ENCODE measurements at places on chromosomes 2 and 18.
A peak's percentile ranks its signal among the peaks of the same experiment; 100 is the strongest.

DNA sequence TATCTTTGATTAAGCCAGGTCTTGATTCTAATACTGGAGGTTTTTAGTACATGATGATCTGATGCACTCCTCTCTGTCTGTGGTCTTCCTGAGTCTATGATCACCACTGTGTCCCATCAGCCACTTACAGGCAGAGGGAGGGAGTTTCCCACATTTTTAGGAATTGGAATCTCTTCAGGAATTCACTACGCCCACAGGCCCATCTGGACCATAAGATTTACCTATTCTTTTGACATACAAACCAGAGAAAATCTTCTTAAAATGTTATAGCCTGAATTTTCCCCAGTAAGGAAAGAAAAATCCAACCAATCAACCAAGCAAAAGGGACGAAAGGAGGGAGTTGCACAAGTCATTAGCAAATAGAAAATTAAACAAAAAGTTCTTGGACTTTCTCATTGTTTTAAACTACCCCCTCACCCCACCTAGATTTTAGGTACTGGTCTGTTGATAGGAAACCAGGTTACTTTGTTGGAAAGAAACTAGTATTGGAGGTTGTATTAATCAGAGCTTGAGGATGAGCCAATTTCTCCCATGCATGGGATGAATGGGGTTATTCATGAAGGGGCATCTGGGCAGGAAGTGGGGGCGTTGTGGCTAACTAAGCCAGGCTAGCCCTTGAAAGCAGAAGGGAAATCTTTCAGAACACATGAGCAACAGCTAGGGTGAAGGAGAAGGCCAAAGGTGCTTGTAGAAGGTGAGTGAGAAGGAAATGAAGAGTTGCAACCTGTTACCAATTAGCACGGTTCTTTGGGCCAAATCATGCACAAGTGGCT is 328.2 kb upstream of the MEX3C start:
- no peak for DNase-seq

DNA sequence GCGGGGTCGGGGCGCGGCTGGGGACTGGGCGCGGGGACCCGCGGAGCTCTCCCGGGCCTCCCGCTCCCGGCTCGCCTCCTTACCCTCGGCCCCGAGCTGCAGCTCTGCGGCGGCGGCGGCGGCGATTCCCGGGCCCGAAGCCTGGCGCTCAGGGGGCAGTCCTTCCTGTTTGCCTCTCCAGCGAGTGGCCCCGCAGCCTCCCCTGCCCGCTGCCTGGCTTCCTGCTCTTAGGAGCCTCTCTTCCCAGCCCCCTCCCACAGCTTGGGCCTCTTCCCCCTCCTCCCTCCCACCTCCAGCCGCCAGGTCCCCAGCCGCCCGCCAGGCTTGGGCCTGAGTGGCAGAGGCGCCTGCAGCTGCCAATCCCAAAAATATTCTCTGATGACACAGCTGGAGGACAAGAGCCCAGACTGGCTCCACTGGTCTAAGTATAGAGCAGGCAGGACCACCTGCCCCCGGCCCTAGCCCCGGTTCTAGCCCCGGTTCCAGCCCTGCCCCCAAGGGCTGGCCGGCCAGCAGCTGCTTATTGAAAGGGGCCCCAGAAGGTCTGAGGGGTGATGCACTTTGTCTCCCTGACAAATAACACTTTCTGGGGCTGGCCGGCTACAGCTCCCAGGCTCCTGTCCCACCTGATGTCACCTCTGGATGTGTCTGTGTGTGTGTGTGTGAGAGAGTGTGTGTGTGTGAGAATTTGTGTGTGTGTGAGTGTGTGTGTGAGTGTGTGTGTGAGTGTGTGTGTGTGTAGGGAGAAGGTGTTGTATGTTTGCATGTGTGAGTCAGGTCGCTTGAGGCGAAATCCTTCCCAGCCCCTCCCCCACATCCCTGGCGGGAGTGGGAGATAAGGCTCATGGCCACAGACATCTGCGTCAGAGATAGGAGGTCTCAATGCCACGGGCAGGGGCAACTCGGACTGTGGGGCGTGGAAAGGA is at the start of gene OBSL1:
TSS of gene OBSL1 (minus strand) at position 229 of the 926 bp plus-strand sequence. CDS start 307 bp downstream, outside the sequence.
- no peak for DNase-seq

DNA sequence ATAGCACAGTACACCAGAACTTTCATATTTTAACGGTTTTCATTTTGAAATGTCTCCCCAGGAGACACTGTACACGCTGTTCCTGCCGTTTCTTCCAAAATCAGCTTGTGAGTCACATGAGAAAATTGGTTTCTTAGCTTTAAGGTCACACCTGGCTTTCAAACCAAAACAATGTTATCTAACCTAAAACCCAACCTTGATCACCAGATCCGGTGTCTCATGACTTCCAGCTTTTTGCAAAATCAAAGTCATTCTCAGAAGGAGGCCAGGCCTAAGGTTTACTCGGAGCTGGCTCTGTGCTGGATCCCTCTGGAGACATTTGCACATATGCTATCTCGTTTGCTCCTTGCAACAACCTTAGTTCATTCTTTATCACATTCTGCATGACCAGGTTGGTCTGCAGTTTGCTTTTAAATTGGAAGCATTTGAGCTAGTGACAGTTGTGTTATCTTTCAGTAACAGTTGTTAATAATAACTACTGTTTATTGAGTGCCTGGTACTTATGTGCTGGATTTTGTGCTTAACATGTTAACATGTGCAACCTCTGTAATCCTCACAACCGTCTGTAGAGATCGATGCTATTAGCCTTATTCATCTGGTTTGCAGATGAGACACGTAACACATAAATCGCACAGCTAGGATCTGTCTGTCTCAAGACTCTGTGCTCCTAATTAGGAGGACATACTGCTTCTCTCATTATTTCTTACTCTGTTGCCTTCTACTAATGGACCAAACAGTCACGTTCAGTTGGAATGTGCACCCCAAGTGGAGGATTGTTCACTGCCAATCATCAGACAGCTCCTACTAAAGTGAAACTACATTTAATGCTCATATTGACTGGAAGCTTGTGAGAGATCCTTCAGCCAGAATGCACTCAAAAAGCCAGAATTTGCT is 105.5 kb downstream of the RNF144A start:
- no peak for DNase-seq

DNA sequence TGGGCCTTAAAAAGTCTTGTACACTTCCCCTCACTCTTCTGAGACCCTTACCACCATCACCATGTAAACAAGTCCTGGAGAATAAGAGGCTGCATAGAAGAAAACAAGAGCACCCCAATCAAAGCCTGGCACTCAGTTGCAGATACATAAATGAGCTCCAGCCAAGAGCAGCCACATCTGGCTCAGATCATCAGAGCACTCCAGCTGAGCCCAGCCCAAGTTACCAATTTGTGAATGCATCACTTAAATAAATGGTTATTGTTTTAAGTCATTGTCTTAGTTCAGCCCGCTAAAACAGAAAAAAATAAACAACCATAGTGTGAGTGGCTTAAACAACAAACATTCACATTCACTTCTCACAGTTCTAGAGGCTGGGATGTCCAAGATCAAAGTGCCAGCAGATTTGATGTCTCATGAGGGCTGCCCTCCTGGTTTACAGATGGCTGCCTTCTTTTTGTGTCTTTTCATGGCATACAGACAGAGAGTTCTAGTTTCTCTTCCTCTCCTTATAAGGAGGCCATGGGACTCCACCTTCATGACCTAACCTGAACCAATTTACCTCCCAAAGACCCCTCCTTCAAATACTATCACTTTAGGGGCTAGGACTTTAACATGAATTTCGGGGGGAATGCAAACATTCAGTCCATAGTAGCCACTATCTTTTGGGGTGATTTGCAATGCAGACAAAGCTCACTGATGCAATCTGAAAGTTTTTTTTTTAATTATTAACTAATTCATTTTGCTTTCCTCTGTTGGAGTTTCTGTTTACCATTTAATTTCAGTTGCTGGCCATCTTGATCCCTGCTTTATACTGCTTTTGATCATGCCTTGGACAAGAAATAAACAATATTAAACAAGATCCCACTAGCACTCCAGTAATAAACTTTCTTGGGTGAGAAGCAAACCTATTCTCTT is 187.5 kb upstream of the ACVR2A start:
- DNase-seq = no peak

GRCh38 chr2:146981921-146982320 is 862.9 kb upstream of the ACVR2A start:
- DNase-seq = no peak

DNA sequence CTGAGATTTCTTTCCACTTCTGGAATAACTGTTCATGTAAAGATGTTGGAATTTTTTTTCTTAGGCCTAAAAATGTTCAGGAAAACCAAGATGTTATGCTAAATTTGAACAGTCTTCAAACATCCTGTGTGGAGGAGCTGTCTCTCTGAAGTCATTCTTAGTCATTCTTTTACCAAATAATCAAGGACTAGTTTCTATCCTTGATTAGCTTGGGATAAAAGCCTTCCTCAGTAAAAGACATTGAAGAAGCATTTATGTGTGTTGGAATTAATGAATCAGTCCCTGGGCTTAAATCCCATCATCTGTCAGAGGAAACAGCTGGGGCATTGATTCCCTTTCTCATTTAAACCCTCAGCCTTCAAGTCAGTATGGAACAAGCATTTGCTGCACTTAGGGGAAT is 300.1 kb upstream of the NXPH2 start:
- DNase-seq = no peak

GRCh38 chr2:237236188-237236587 is 150.5 kb downstream of the COPS8 start:
- no peak for DNase-seq

DNA sequence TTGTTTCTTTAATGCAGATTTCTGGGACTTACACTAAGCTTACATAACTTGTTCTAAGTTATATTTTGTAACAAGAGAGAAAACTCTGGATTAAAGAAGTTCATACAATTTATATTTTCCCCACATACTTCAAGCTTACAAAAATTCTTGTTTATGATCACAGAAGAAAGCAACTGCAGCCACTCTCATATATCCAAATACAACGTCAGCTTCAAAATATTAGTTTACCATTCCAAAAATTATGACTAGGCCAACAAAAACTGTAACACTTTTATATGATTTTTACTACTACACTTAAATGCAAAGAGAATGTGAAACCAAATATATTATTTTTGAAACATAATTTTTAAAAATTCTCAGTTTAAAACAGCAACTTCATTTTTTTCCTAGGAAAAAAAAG is 30.9 kb downstream of the LPIN2 start:
- DNase-seq = no peak

GRCh38 chr2:102033031-102033749 is 41.4 kb downstream of the IL1R2 start:
- DNase-seq = peak; percentile 21

DNA sequence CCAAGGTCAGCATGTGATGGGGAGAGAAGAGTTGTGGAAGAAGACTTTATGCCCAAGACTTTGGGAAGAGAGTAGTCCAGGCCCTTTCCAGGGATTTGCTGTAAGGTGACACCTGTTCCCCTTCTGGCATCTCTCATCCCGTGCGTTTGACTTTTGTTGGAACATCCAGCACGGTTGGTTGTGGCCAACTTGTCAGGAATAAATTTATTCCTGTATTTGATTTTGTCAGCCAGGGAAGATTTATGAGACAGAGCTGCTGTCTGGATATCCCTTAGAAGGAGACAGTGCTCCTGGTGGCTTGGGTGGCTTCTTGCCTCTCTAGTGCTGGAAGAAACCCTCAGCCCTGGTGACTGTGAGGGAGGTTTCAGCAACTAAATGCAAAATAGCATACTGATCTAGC is 121.5 kb downstream of the PTPRM start:
- DNase-seq = no peak

DNA sequence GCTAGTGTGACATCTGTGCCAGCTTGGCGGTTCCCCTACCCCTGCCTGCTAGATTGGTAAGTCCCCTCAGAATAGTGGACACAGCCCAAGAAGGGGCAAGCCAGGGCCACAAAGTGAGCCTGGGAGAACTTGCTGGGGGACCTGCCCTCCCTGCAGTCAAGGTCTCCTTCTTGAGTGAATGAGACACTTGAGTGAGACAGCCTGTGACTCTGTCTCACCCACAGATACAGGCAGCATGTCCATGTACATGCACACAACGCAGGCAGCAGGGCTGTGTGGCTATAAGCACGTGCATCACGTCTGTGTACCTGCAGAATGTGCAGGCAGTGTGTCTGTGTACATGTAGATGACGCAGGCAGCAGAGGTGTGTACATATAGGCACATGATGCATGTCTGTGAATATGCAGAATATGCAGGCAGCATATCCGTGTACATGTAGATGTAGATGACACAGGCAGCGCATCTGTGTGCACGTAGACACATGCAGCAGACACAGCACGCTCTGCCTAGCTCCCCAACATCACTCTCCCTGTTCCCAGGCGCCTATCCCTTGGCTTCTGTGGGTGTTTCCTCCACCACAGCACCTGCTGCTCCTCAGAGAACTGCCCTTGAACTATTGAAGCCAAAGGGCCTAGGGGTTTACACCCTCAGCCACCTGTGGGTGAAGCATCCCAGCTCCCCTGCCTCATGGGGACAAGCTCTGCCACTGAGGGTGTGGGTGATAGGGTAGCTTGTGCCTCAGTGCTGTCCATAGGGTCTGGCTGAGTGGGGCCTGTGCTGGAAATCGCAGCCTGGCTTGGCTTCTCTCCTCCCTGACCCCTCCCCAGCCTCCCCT is 147.2 kb upstream of the TWIST2 start:
- no peak for DNase-seq

DNA sequence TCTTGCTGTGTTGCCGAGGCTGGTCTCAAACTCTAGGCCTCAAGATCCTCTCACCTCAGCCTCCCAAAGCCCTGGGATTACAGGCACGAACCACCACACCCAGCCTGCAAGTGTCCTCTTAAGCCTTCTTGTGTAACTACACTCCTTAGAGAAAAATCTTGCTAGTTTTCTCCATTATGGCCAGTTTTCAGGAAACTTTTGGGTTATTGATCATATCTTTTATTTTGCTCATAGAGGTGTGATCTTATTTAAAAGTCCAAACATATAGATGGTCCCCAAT is 2.4 kb downstream of the SOCS6 start:
- no peak for DNase-seq

DNA sequence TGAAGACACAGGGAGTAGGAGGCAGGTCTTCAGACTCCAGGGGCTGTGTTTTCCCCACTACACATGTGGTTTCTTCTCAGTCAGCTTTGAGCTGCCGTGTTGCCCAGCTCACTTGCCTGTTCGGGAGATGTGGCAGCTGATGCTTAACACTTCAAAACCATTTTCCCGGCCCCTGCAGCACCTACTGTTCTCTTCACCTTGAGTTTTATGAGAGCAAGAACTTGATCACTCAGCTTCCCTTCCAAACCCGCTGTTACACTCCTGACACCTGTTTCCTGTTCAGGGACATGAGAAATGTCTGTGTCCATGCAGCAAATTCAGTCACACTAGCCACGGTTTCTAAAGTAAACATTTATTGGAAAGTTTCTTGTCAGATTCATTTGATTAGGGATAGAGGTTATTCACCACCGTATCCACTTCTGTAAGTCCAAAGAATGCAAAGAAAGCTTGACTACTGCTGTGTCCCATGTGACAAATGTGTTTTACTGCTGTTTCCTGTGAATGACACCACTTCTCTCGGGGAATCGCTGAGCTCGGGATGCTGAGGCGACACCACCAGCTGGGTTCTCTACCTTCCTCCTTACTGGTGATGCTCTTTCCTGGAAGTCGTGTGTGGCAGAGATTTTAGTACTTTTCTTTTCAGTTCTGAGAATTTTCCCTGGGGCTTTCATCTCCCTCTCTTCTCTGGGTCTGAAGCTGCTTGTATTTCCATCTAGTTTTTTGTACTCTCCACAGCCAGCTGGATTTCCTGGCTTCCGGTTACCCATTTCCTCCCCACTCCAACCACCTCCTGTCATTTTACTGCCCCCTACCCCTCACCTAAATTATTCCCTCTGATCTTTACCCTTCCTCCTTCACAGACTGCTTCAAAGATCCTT is 91.7 kb downstream of the KLF7 start:
- DNase-seq = no peak

- no peak for DNase-seq
Measured at GRCh38 chr18:3789525-3789924, 339.6 kb downstream of the TGIF1 start.

GRCh38 chr2:41241325-41242000 is 789.6 kb upstream of the SLC8A1 start:
- DNase-seq = peak; percentile 5
